Stimulated activated CD4-positive, alpha-beta T cell treated with anti-CD3 and anti-CD28 coated beads, TNF-alpha, amount 100 ng/mL, for 48 hours (primary cell): ENCODE measurements at places on chromosomes 5 and 9.

DNA sequence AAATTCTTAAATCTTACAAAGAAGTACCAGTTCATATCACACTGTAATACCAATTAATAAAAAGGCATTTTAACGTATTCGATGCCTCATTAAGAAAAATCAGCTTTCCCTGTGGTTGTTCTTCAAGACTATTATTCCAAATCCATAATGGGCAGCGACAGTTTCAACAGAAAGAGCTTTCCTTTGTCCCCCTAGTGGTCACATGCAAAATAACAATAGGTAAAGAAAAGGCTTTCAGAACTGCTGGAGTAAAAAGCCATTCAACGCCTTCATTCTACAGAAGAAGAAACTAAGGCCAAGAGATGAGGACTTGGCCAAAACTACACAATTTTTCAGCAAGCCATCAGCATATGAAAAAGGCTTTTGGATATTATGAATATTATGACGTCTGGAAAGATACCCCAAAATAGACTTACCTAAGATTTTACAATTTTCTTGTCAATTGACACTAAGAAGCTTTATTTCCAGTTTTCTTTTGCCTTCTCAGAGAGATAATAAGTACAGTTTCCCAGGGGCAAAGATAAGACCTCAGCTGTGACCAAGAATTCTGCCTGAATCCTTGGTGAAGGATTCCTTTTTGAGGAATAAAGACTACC is 6.7 kb upstream of the CDH6 start:
- no peak for DNase-seq

GRCh38 chr5:116799401-116799800 is 224.8 kb upstream of the SEMA6A start:
- no peak for DNase-seq

- no peak for DNase-seq
Observed at GRCh38 chr5:158064334-158065123, 205.6 kb upstream of the CLINT1 start.

GRCh38 chr5:14343376-14343775 is 200.2 kb downstream of the TRIO start:
- no peak for DNase-seq

DNA sequence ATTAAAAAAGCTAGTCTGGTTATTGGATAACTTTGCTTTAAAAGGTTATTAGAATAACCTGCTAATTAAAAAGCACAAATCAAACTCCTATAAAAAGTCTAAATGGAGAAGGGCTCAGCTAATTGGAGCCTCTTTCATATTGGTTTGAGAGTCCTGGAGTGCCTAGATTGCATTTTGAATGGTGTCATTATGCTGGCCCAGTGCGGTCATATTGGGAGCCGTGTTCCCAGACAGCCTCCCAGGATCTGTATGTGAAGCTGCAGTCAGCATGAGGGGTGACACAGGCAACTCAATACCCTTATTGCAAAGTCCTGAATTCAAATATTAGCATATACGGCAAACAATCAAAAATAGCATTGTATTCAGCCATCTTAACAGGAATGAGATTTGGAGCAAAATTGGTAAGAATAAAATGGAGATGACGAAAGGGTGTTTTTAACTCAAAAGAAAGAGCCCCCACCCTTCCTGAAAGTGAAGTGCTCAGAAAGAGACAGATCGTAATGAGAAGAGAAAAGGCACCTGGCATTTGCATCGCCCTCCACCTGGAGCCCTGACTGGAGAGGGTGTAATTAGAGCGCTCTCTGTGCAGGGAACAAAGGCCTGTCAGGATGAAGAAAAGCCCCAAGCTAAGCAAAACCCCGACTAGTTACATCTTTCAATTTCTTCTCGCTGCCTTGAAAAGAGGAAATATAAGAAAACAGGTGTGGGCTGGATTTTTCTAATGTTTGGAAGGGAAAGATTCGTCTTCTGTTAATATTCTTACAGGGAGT is 621.0 kb upstream of the ADAMTS16 start:
- no peak for DNase-seq

DNA sequence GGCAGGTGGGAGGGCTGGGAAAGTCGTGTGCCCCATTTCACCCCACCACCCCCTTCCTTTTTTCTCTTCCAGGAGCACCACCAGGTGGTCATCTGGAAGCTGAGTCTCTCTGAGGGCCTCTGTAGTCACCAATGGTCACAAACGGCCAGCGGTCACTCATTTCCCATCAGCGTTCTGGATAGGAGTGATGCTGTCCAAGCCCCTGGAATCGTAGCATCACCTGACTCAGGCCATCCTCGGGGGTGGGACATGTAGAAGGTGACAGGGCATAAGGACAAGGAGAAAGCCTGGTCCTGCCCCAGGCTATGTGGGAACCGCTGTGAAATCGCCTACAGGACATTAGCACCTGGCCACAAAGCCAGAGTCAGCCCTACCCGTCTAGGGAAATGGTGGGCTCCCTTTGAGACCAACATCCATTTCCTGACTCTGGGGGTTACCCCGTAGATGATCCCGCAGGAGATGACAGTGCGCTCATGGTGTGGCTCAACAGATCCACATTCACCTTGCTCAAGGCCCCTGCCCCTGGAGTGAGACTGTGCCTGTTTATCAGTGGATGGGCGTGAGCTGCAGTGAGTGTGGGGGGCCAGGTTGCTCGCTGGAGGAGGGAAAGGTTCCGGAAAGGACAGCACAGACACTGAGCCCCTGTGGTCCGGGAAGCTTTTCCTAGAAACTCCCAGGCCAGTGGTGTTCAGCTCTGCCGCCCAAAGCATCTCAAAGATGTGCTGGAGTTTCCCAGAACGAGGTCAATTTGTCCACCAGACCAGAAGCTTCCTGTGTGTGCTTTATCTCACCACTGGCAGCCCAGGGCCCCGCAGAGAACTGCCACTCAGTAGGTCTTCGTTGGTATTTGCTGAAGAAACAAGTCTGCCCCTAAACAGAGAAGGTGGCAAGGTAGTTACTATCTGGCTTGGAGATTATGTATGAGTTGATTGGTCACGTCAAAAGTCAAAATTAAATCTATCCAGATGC is 61.1 kb upstream of the UNC5A start:
- DNase-seq: no peak

- no peak for DNase-seq
Observed at GRCh38 chr5:112183103-112183711, 235.9 kb downstream of the EPB41L4A start.

DNA sequence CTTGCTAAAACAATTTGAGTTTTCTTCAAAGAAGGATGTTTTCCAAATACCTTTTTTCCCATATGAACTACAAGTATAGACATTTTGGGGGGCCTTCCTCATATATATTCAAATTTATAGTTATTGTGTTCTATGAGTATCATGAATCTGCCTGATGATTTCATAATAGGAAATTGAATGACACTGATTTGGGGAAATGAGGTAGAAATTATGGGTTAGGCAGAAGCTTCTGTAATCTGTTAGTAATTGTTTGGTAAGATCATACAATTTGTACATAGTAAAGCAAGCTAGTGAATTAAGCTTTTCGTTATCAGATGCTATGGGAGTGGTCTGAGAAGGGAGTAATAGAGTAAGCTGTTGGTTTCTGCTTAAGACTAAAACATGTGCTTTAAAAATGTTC is 98.0 kb downstream of the TRIO start:
- DNase-seq: no peak

GRCh38 chr5:138238034-138238433 is 24.9 kb upstream of the CDC23 start:
- DNase-seq: no peak

DNA sequence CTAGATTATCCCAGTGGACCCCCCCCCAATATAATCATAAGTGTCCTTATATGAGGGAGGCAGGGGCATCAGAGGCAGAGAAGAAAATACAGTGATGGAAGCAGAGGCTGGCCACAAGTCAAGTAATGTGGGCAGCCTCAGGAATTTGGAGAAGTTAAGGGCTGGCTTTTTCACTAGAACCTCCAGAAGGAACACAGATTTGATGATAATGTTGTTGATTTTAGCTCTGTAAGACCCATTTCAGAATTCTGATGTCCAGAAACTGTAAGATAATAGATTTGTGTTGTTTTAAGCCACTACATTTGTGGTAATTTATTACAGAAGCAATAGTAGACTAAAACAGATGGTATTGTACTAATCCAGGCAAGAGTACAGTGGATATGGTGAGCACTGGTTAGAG is 36.3 kb upstream of the LRRTM2 start:
- no peak for DNase-seq

DNA sequence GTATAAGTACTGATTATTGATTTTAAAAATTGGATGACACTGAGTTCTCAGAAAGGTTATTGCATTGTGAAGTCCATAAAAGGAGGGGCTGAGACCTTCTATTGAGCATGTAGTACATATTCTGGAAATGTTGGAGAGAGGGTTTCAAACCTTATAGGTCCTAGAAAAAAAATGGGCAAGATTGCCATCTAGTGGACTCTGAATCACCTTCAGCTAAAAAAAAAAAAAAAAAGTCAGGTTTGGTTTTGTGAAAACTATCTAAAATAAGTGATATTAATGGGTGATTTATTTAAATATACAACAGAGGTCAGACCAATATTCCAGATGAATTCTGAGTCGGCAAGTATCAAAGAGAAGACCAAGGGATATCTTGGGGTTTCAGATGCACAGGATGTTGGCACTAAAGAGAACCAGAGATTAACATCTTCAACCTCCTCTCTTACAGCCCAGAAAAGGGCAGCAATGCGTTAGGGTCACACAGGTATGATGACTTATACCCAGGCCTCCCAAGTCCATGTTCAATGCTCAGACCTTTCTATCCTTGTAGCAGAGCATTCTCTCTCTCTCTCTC is 109.8 kb upstream of the NMUR2 start:
- DNase-seq: no peak

DNA sequence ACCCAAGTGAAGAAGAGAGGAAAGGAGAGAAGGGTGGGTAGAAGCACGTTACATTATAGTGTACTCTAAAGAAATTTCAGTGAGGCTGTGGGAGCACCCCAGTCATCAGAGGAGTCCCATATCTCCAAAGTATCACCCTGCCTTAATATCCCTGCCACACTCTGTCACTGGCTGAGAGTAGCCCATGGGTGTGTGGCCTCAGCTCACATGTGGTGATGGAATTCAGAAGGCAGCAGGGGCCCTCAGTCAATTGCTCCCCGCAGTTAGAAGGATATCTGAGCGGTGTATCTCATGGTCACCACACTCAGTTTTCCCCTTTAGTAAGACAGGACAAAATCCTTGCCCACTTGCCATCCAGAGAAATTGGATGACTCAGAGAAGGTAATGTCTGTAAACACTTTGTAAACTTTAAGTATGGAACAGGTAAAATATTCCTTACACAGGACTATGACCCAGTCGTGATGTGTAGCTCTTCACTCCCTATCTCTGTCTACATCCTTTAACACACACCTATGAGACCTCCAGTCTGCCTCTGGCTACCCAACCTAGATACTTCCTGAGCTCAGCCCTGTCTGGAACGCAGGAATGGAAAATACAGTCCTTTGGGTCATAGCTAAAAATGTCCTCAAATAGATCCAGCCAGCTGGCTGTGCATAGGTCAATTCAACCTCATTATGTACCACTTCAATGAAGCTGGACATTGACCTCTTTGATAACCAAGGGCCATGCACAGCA is 24.3 kb upstream of the PLIN2 start:
- no peak for DNase-seq

DNA sequence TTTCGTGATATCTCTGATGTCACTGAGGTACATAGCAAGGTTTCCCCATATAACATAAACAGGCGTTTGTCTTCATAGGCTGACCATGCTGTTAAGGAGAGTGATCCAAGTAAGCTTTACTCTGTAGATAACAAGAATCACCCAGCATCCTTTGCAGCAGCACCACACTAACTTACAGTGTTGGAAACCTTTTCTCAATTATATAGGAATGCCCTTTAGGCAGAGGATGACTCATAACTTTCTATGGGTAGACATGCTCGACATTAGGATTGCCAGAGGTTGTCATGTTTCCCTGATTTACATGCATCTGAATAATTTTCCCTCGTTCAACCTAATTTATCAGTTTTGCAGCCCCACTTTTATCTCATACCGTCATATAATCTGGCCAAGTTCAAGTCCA is 870.0 kb upstream of the CDH9 start:
- no peak for DNase-seq

GRCh38 chr5:137268646-137269045 is 230.5 kb downstream of the SPOCK1 start:
- no peak for DNase-seq

GRCh38 chr9:90131568-90131967 is 511.1 kb downstream of the DIRAS2 start:
- no peak for DNase-seq

DNA sequence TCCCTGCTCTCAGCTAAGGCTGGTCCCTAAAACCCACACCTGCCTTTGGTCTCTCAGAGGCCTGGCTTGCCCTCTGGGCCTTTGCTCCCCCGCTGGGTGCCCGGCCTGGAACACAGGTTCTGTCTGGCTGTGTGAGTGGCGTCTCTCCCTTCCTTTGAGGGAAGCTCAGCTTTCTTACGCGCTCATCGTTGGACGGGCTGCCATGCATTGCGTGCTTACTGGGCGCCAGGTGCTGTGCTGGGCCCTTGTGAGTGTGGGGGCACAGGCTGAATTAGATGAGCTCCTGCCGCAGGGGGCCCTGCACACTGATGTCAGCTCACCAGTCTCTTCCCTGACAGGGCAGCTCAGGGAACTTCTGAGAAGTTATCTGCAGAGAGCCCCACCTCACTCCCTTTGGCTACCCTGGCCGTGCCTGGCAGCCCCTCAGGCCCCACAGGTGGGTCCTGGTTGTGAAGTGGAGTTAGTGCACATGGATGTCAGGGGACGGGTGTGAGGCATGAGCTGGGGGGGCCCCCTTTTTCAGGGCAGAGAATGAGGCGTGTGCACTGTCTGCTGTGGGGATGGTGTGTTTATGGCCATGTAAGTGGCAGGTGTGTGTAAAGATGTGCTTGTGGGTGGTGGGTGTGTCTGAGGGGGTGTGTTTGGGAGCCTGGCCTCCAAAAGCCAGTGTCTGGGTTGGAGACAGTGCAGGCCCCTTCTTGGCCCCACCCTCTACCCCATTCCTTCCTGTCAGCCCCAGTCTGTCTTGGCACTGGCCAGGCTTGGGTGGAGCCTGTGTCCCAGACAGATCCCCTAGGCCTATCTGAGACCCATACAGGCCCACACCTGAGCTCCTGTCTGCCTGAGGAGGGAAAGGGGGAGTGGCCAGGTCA is 7.5 kb upstream of the RMND5B start:
- DNase-seq: no peak

DNA sequence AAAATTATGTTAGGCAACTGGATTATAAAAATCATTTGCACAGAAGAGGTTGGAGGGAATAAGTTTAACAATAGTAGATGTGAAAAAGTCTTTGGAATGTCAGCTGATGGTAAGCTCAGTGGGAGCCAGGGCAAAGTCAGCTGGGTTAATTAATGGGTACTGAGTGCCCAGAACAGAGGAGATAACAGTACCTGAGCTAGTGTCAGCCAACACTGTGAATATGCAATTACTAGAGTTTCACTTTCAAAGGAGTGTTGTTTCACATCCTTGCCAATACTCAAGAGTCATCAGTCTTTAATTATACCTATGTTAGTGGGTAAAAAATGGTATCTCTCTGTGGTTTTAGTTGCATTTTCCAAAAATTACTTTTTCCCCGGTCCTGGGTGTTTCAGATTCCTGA is 135.1 kb downstream of the KIF4B start:
- DNase-seq: no peak
